Left ventricle myocardium superior (tissue), 1 donor: ENCODE measurements at places on chromosomes 2 and 18.
A peak's percentile ranks its signal among the peaks of the same experiment; 100 is the strongest.

DNA sequence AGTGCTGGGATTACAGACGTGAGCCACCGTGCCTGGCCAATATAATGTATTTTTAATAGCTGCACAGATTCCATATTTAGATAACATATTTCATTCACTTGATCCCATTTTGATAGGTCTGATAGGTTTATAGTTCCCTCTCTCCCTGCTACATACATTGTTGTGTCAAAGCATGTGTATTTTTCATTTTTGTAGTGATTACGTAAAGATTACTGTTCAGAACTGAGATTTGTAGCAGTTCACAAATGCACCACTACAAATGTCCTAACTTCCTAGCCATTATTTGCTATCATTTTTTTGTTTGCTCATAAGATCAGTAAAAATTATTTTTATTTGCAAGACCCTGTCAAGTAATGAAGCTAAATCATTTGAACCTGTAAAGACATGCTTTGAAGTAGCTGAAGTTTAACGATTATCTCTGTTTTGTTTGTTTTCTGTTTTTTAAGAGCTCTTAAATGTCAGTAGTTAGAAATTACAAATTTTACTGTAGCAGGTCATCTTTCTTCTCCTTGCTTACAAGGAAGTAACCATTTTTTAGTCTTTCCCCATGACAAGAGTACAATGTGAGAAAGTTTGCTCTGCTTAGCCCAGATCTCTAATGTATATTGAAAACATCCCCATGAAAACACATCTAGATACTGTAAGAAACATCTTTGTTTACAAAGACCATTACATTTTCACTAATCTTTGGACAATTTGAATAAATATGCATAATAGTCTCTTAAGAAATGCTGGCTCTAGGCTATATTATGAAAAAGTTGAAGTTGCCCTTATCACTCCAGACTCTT lies 54.1 kb downstream of the EML4 start:
- DNase-seq, result no peak

DNA sequence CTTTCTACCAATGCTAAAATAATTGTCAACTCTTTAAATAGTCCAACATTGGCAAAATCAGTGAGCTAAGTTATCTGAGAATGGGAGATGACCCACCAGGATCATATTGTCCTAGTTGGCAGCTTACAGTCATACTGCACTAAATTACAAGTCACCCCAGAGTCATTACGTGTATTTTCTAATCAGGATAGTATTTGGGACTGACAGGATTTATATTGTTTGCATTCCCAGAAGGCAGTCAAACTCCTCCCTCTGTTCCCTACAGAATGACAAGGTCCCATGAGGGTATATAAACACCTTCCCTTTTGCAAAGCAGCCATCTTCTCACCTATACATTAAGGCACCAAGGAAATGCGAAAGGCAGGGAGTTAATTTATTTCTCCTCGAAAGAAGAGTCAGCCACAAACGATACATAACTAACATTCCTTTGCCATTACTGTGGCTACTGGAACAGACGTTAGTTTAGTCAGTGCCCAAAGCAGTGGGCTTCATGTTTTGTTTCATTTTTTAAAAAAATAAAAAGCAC lies 125.3 kb downstream of the ANTXR1 start:
- no peak for DNase-seq

GRCh38 chr18:79790996-79791972 lies 6.5 kb upstream of the KCNG2 start:
- peak; percentile 58 for DNase-seq

DNA sequence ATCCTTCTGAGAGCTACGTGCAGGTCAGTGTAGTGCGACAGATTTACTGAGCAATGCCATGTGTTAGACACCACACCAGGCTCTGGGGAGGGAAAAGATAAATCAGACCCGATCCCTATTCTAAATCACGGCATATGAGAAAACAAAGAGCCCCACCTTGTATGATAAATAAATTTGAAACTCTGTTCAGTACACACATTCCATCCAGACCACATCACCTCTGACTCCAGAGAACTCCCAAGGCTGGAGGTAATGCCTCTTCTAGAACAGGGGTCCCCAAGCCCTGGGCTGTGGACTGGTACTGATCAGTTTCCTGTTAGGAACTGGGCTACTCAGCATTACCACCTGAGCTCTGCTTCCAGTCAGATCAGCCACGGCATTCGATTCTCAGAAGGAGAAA lies 77.3 kb downstream of the QPCT start:
- DNase-seq, result no peak

- no peak for DNase-seq
Measured at GRCh38 chr2:113901943-113902342, 12.1 kb downstream of the ACTR3 start.

DNA sequence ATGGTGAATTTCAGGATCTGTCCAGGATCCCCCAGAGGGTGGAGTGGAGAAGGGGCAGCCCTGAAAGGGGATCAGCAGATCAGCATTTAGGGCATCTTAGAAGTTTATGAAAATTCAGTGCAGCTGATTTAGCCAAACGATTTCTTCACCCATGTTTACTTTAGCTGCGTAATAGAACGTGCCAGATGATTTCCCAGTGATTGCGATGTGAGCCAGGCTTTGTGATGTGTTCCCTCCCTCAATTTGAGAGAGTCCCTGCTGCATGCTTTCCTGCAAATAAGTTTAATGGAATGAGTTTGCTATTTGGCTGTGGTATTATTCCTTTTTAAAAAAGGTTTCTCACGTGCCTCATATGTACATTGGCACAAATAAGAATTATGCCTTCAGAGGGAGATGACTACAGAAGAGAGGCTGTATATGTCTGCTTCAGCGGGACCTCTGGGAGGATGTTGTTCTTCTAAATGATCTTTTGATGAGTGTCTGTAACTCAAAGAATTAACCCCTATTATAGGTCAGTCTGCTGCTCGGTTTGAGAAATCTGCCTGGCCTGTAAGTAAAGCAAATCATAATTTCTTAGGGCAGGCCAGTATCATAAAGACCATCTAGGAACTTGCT lies 111.9 kb downstream of the MRO start:
- DNase-seq, result no peak

DNA sequence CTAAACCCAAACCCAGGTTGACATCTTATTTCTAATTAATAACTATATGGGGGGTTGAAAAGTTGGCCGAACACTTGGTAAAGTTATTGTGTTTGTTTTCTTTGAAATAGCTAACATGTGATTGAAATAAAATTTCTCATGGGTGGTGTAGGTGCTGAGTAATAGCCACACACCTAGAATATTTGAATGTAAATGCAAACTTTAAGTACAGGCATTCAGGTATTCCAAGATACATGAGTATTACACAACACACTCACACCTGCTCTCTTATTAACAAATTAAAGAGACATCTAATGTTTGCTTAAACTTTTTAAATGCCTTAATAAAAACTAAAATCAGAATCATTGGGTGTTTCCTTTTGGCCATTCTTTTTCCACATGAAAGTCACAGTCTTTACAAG lies 165.5 kb downstream of the EHBP1 start:
- no peak for DNase-seq

DNA sequence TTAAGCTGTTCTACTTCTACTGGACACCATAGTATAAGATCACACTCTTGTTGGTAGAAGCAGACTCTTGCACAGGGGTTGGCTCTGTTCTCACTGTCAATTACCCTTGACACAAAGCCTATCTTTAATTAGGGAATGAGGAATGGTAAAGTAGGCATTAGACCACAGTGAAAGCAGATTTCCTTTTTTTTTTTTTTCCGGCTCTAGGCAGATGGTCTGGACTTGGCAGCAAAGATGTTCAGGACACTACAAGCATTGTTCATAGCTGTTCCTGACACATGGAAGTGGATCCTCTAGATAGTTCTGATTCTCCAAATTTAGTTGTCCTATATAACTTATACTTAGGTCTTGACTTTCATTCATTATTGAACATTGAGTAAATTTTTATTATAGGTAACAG lies 672.2 kb upstream of the CELF4 start:
- DNase-seq, result no peak

GRCh38 chr18:10804126-10804525 lies 278.3 kb downstream of the NAPG start:
- DNase-seq, result no peak

DNA sequence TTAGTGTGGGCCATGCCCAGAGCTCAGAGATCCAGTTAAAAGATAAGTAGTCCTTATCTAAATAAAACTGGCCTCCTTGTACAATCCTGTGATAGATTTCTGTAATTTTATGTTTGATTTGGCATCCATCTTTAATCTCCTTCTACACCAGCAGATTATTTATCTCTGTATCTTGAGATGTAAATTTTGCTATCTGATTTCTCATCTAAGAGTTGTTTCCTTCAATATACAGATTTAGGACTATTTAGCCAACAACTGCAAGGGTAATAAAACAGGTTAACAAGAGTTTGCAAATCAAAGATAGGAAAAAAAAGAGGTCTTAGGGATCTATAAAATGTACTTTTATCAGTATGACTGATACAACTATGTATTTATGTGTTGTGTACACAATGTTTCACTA lies 68.6 kb upstream of the ABCA12 start:
- no peak for DNase-seq

DNA sequence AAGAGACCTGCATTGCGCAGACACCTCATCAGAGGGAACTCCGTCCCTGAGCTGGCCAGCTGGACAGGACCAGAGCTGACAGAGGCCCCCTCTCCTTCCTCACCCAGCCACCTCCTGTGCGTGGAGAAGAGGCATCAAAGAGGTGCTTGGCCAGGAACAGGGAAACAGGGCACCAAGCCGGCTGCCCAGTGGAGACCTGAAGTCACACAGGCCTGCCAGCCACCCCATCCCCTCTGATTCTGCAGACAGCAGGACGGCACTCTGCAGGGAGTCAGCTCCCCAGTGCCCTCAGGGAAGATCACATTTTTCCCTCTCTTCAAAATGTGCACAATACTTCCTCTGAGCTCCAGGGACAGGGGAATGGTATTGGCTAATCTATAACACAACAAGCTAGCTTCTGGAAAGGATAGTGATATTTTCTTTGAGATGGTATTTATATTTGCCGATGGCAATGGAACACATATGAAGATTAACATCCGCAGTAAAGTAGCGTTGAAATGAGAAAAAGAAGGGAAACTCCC lies 30.5 kb downstream of the SLC1A4 start:
- no peak for DNase-seq

DNA sequence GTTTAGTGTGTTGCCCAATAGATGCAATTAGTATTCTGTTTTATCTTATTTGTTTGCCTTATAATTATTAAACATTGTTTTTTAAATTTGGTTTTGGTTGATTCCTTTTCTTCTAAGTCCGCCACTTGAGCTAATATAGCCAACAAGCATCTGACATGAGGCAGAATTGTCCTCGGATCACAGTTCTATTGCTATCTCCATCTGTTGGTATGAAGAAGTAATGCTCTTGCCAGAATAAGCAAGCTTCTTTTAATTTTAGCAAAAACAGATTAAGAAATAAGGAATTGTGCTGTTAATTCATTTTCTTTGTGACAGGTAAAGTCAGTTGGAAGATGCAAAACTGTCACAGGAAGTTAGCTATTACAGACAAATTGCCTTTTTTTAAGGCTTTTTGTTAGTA lies 54.3 kb downstream of the R3HDM1 start:
- no peak for DNase-seq

GRCh38 chr2:173298536-173299097 lies 56.1 kb upstream of the CDCA7 start:
- DNase-seq, result no peak
